ENCODE measurements at places on chromosomes 4 and X. TPM values are rescaled to one million over a fixed set of nuclear protein-coding genes. Genes with fewer than 3 reads are reported as not detected.

PF4V1 gene
- not detected for total RNA-seq

- DNase-seq: no peak
Observed at GRCh38 chrX:68490644-68491043, 8.2 kb upstream of the YIPF6 start.

SSX4B gene
- not detected for total RNA-seq

DAPP1 gene
- 2.0 TPM for total RNA-seq

DNA sequence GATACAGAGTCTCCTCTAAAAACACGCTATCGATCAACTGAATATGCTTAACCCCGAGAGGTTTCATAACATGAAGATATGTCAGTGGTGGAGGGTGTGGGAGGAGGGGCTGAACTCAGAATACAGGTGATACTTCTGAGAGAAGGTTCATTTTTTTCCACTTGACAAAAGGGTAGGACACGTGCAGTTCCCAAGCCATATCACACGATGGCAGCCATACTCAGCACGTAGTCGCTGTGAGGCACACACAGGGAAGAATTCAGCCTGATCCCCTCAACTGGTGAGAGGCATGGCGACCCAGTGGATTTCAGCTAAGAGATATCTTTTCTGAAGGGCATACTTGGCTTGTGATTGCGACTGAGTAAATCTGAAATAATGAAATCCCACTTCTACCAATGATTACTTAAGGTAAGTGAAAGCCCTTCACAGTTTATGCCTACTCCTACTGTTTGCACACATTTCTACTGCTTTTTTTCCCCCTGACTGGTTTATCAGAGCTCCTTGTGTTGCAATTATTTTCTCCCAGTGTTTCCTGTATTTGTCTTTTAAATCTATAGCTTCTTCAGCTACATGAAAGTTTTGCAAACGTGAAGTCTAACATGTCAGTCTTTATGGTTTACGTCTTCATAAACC lies 133.1 kb downstream of the CORIN start:
- no peak for DNase-seq

VGLL1 gene
- not detected for total RNA-seq

ABLIM2 gene
- 0.77 TPM for total RNA-seq

DNA sequence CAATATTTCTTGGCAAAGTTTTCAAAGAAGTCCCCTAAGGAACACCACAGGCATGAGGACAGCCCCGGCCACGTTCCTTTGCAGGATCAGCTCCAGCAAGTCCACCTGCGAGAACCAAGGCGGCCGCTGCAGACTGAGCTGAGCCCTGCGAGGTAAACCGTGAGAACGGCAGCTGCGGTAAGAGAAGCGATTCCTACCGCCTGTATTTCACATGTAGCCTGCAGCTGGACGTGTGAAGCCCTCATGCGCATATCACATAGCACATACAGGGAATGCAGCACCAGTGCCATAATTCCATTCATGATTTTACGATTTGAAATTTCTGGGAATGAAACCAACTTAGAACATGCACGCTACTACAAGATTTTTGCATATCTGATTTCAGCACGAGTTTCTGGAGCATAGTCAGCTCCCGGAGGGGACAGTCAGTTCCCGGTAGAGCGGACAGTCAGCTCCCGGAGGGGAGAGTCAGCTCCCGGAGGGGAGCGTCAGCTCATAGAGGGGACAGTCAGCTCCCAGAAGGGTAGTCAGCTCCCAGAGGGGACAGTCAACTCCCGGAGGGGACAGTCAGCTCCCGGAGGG lies 41.7 kb downstream of the FGFRL1 start:
- DNase-seq: no peak

DNA sequence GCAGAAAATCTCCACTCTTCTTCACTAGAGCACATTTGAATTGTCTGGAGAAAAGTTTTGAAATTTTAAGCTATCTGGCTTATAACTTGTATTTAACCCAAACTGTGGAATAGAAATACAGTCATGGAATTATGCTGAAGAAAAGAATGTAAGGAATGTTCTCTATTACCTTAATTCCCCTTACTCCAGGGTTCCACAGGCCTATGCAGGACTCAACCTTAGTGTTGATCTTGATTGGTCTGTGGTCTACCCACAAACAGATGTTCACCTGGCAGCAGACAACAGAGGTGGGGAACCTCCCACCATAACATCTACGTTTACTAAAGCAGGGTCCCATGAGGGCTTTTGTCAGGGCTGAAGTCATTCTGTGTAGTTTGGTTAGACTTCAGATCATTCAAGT lies 189.3 kb upstream of the GPRIN3 start:
- DNase-seq: no peak

- peak; percentile 19 for DNase-seq
Observed at GRCh38 chrX:108312957-108313356, 125.3 kb downstream of the COL4A6 start.

NDNF gene
- 1.5 TPM for total RNA-seq

DNA sequence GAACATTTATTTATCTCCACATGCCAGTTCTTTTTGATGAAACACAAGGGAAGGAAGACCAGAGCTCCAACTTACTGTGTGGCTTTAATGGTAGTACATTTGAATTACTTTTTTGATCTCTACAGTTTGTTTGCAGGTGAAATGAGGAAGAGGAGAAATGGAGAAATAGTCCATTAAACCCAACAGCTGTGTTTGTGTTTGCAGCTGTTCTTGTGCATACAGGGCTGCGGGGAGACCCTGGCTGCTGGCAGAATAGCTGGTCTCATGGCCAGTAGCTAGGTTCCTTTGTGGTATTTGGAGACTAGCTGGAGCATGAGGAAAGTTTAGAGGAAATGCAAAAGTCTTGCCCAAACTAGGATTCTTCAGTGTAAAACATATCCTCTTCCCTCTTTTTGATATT lies 374.8 kb downstream of the GPAT3 start:
- no peak for DNase-seq

IL2 gene
- total RNA-seq: not detected

GRCh38 chrX:51155566-51155965 lies 177.1 kb upstream of the NUDT10 start:
- DNase-seq: no peak

DCAF8L2 gene
- total RNA-seq: not detected

ZFP92 gene
- total RNA-seq: 0.26 TPM

DNA sequence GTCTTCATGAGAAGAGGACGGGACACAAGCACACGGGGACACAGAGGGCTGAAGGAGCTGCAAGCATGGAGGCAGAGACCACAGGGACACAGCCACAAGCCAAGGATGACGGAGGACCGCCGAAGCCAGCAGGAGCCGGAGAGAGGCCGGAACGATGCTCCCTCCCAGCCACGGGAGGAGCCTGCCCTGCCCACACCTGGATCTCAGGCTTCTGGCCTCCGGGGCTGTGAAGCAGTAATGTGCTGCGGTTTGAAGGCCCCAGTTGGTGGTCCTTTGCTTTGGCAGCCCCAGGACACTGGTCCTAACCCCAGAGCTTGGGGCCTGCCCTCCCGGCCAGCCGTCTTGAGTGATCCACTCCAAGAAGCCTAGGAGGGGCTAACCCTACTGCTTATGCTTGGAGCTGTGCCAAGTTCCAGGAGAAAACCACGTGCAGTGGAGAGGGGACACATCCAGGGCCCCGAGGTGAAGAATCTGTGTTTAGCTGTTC lies 85.9 kb downstream of the HMX1 start:
- no peak for DNase-seq

AVPR2 gene
- total RNA-seq: 0.35 TPM
